Uterine smooth muscle cell (primary cell): ENCODE measurements at places on chromosomes 6 and 20. TPM values are rescaled to one million over a fixed set of nuclear protein-coding genes. Genes with fewer than 3 reads are reported as not detected.

Gene C6orf58
- not detected in 2 replicates for total RNA-seq

Gene BPIFB1
- not detected in 2 replicates for total RNA-seq

Gene TSPO2
- total RNA-seq, result not detected in 2 replicates

Gene HLA-G
- not detected in 2 replicates for total RNA-seq

Gene SEC63
- 28.1 and 41.7 TPM in 2 replicates for total RNA-seq

Gene SMOC2
- total RNA-seq, result not detected in 2 replicates

Gene GPR6
- not detected in 2 replicates for total RNA-seq

Gene TMEM30A
- total RNA-seq, result 202 and 217 TPM in 2 replicates

Gene ABT1
- 13.6 and 18.4 TPM in 2 replicates for total RNA-seq

Gene SNX3
- total RNA-seq, result 237 and 252 TPM in 2 replicates

Gene PNPLA1
- not detected in 2 replicates for total RNA-seq

Gene FAM217A
- not detected in 2 replicates for total RNA-seq

Gene WFDC10B
- total RNA-seq, result not detected in 2 replicates

Gene CRISP3
- total RNA-seq, result not detected in 2 replicates

Gene EPPIN
- total RNA-seq, result not detected in 2 replicates

Gene FAM209B
- not detected in 2 replicates for total RNA-seq

Gene ADA
- total RNA-seq, result 4.4 and 11.1 TPM in 2 replicates

Gene FOXC1
- total RNA-seq, result 1.5 and 1.6 TPM in 2 replicates

Gene KIAA0408
- total RNA-seq, result 1.4 and 1.5 TPM in 2 replicates

Gene GSTA3
- not detected in 2 replicates for total RNA-seq

Gene CYP24A1
- not detected in 2 replicates for total RNA-seq

Gene HAO1
- not detected in 2 replicates for total RNA-seq

Gene PLN
- 0.11 and 2.2 TPM in 2 replicates for total RNA-seq

Gene KCNQ2
- total RNA-seq, result not detected in 2 replicates

Gene OR12D1
- not detected in 2 replicates for total RNA-seq

Gene OXT
- total RNA-seq, result not detected in 2 replicates

Gene TRERF1
- total RNA-seq, result 4.1 and 7.2 TPM in 2 replicates

Gene TNNC2
- total RNA-seq, result 0.12 and 0.44 TPM in 2 replicates

Gene GPR63
- total RNA-seq, result 0.44 and 0.50 TPM in 2 replicates

Gene TUBB2B
- 0.89 and 4.2 TPM in 2 replicates for total RNA-seq

Gene DZANK1
- 1.1 and 1.5 TPM in 2 replicates for total RNA-seq

Gene SNAP91
- 0.11 and 2.9 TPM in 2 replicates for total RNA-seq

Gene RAD21L1
- 0.66 TPM in 1 of 2 replicates, not detected in the other for total RNA-seq

Gene BEND6
- total RNA-seq, result 15.5 and 19.1 TPM in 2 replicates

Gene CAGE1
- total RNA-seq, result under 0.01 and 0.11 TPM in 2 replicates
